NCI-H2081 (cell line): ENCODE measurements at places on chromosomes 12 and 14.

DNA sequence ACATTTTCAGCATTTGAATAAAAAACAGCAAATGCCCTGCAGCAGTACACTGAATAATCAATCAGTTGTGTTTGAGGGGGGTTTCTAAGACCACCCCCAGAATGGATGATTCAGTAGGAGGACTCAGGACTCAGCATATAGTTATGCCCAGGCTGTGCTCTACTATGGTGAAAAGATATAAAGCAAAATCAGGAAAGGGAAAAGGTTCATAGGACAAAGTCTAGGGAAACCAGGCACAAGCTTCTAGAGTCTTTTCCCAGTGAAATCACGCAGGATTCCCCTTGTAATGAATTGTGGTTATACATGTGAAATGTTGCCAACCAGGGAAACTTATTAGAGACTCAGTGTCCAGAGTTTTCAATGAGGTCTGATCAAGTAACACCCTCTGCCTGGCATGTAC, 25.0 kb upstream of the SLC17A8 start:
- no peak for DNase-seq

- DNase-seq, result no peak
These were observed 4.9 kb upstream of the SOX5 start for GRCh38 chr12:23954332-23954731.

- no peak for DNase-seq
These were observed 198.9 kb downstream of the ZFP36L1 start for GRCh38 chr14:68593806-68594536.

GRCh38 chr12:108642899-108643654, 9.4 kb upstream of the SELPLG start:
- DNase-seq, result no peak

DNA sequence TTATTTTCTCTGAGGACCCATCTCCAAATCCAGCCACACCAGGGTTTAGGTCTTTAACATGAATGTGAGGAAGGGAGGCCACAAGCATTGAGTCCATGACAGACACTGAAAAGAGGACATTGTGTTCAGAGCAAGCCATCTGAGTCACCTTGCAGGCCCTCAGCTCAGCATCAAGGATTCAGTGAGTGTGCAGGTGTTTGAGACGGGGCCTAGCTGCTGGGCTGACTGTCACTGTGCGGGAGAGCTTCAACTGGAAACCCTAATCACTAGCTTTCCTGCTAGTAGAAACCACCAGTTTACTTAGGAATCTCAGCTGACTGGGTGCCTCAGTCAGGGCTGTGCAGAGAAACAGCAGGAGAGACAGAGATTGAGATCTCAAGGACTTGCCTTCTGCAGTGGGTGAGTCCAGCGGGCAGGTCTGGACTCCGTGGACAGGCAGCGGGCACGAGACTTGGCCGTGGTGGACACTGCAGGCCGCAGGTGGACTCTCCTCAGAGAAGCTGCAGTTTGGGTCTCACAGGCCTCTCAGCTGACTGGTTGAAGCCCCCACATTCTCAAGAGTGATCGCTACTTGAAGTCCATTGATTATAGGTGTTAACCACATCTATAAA, 86.1 kb upstream of the DYNC1H1 start:
- no peak for DNase-seq

DNA sequence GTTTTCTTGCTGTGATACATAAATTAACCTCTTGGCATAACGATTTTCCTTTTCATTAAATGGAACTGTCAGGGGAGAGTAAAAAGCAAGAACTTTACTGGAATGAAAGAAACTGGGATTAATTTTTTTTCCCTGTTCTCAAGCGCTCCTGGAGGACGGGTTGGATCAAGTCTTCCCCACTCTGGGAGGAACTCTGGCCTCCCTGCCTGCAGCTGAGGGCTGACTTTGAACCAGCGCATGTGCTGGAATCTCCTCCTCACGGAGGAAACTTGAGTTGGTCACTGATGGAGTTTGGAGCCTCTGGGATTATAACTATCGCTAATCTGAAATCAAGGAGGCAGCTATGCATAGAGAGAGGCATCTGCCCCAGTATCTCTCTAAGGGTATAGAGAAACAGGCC, 406.4 kb upstream of the TMEM132C start:
- DNase-seq, result no peak

DNA sequence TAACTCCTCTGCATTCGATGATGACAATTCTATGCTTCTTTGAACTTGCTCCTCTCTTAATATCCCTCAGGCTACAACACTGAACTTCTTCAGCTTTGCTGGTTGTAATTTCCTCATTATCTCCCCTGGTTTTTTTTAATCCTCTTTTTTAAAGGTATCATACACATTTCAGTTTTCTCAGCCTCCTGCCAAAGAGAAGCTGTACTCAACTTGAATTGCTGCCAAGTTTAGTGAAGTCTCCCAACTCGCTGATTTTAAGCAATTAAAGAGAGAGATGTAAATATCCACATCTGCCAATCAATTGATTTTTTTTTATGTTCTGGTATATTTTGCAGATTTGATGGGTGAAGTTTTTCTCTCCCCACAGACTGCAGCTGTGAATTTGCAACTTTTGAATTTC, 817.8 kb downstream of the GALC start:
- peak; percentile 23 for DNase-seq

- DNase-seq, result peak; percentile 39
These were observed 6.9 kb upstream of the NUDT14 start for GRCh38 chr14:105187935-105188524.

- DNase-seq, result no peak
These were observed 21.0 kb downstream of the VASH1 start for GRCh38 chr14:76782115-76782884.

DNA sequence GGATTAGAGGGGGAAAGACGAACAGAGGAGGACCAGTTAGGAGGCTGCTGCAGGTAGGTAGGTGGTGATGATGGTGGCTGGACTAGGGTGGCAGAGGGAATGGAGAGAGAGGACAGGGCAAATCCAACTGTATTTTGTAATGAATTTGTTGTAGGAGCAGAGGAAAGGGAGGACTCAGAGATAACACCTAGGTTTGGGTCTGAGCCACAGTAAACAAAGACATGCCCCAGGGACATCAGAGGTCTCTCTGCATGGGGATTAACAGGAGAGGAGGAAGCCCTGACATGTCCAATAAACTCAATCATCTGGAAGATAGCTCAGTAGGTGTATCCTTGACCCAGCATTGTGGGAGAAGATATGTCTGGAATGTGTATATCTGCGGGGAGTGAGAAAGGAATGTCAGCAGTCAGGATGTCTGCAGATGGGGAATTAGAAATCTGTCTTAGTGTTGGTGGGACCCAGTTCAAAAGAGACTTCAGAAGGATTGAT, 4.7 kb upstream of the SLC48A1 start:
- no peak for DNase-seq

- DNase-seq, result peak; percentile 14
These were observed 840 bp downstream of the PNP start for GRCh38 chr14:20469890-20470602.

DNA sequence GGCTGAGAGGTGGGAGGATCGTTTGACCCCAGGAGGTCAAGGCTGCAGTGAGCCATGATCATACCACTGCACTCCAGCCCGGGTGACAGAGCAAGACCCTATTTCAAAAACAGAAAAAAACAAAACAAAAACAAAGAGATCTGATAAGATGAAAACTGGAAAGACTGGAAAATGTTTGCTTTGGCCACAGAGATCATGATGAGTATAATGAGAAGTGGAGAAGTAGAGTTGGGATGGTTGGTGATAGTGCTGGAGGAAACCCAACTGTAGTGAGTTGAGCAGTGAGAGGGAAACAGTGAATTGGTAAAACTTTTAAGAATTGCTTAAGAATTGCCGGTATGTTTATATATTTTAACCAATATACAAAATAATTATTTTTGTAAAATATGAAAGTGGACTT, 39.2 kb downstream of the MON2 start:
- DNase-seq, result no peak

DNA sequence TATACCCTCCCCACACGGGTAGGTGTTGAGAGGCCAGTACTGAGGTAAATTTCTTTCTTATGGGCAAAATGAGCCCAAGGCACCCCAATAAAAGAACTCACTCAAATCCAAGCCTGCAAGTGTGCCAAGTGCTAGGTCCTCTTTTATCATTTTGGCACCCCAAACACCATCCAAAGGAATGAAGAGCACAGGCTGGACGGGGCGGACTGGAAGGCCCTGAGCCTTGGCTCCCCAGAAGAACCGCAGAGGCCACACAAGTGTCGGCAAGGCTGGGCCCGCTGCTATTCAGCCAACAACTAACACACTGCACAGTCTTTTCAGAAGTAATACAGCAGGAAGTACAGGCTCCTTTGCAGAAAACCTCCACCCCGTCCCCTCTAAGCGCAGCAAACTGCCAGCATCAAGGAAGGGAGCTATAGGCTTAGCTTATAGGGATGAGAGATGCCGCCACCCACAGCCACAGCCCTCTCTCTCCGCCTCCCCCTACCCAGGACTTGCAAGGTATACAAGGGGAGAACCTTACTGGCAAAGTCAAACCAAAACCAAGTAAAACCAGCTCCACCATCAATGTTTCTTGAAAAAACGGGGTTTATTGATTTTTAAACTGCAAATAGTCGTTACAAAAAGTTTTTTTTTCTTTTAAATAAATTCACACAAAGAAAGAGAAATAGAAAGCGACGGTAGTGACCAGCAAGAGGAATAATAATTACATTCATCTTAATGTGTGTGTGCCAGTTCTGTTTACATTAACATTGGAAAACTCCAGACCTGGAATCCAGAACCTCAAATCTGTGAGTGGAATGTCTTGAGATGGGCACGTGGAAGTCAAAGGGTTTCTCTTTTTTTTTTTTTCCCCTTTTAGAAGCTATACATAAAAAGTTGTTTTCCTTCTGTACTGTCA, 5.5 kb downstream of the ZFP36L1 start:
- DNase-seq, result no peak

GRCh38 chr14:101790232-101790631, 28.7 kb downstream of the PPP2R5C start:
- DNase-seq, result no peak

DNA sequence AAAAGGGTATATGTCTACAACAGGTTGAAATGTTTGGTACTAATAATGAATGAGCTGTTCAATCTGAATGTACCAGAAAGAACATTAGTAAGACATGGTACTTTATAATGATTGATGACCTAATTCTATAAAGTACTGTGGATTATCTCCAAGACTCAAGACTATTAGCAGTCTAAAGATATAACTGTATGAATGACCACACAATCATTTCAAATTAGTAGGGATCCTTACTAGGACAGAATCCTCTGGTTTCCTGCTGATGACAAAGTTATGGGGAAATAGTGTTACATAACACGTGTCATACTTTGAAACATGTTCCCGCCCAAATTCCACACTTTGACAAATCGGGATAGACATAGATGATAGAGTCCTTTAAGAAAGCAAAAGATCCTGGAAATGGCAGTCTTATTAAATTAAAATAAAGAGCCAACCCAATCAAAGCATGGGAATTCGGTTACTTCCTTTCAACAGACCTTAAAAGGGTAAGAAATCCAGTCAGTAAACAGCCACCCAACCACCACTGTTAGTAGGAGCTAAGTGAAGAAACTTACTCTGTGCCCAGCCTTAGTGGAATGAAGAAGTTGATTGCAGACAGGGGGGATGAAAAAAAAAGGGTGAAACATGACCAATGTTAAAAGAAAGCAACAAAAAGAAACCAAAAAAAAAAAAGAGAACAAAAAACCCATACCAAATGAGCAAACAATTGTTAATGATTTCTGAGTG, 2.8 kb downstream of the VPS29 start:
- no peak for DNase-seq

GRCh38 chr12:119938049-119938667, 50.9 kb upstream of the BICDL1 start:
- DNase-seq, result peak; percentile 45

GRCh38 chr12:92928421-92928961, 604 bp downstream of the EEA1 start:
- peak; percentile 57 for DNase-seq

- DNase-seq, result no peak
These were observed 34.2 kb upstream of the KTN1 start for GRCh38 chr14:55545779-55546178.

GRCh38 chr12:53939141-53940108, 794 bp downstream of the HOXC13 start:
- DNase-seq, result no peak

DNA sequence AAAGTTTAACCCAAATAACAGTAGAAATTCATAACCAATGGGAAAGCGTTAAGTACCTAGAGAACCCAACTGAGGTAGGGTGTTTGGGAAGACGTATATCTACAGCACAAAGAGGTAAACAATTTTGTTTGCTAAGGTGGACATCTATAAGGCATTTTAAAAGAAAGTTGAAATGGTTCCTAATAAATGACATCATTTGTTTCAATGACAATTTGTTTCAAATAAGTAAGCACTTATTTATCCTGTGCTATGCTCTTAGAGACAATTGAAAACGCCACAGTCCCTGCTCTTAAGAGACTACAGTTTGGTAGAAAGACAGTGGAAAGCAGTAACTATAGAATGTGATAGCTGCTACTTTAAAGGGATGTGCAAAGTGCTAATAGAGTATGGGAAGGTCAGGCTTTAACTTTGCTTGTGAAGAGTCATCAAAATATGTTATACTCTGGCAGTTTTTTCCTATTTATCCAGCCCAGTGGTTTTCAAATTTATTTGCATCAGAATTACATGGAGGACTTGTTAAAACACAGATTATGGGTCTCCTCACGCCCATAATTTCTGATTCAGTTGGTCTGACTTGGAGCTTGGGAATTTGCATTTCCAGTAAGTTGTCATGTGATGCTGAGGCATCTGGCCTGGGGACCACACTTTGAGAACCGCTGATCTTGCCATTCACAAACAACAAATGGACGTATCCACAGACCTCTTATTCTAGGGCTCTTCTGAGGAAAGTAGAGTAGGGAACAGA, 19.6 kb upstream of the SMCO2 start:
- no peak for DNase-seq

DNA sequence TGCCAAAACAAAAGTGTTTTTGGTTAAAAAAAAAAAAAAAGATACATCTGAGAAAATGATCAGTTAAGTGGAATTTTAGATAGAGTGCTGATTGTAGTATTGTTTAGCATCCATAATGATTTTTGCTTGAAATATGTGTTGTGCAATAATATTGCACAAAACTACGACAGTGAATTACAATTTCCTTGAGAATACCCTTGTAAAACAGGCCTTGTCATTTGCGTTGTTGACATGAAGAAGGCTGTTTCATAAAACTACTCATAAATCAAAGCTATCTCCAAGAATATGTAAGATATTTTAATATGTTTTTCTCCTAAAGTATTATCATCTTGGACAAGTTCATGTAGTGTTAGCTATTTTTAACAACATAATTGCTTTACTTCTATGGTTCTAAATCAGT, 1077.0 kb downstream of the LRFN5 start:
- no peak for DNase-seq

- DNase-seq, result no peak
These were observed 251.7 kb downstream of the PDZRN4 start for GRCh38 chr12:41439801-41440200.

GRCh38 chr12:113260127-113260526, 38.9 kb downstream of the TPCN1 start:
- no peak for DNase-seq

DNA sequence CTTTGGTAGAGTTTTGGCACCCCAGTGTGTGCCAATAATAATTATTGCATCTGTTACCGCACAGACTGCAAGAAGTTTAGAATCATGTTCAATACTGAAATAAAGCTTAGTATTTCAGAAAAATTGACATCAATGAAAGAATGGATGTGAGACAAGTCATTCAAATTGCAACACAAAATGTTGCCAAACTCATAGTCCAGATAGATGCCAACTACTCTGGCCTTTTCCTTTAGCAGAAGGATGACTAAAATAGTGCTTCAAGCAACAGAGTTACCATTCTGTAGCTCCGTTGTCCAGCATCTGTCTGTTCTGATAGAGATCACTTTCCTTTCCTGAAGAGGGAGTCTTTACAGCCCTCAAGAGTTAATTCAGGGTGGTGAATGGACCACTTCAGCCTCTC, 77.5 kb downstream of the LIN7A start:
- DNase-seq, result no peak
